ENCODE measurements at places on chromosomes 5 and 9.

DNA sequence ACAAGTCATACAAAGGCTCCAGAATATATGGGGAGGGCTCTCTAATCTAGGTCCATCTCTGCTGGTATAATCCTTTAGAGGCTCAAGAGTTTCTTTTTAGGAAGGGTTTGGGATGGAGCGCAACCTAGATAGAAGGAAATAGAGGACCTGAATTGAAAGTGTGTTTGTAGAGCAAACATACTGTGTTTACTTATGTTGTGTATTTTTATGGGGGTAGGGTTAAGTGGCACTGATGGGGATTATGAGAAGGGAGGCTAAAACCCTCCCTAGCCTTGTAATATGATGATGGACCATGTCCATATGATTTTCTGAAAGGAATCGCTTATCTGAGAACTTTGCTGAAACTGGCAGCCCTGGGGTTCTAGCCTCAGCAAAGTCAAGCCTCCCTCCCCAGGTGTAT, 4.4 kb upstream of the ELL2 start:
- no peak for DNase-seq

DNA sequence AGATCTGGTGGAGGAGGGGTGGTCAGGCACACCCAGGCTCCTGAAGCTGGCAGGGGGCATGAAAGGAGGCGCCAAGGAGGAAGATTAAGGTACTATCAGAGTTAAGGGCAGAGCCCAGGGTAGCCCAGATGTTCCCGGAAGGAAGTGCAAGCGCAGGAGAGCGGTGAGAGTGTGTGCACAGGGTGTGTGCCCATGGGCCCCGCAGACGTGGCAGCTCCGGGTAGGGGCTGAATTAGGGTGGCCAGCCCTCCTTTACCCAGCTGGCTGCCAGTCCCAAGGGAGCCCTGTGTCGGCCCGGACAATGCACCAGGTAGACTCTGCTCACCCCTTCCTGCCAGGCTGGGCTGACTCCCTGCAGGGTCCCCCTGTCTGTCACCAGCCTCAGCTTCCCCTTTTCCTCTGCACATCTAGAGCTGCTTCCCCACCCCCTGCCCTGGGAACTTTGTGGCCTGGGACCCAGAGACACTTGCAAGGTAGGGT, at the start of gene SMIM33:
Gene SMIM33, plus strand, starts transcription at position 184 of the 480 bp plus-strand sequence. Its CDS starts 118 bp downstream, at position 302.
- no peak for DNase-seq

DNA sequence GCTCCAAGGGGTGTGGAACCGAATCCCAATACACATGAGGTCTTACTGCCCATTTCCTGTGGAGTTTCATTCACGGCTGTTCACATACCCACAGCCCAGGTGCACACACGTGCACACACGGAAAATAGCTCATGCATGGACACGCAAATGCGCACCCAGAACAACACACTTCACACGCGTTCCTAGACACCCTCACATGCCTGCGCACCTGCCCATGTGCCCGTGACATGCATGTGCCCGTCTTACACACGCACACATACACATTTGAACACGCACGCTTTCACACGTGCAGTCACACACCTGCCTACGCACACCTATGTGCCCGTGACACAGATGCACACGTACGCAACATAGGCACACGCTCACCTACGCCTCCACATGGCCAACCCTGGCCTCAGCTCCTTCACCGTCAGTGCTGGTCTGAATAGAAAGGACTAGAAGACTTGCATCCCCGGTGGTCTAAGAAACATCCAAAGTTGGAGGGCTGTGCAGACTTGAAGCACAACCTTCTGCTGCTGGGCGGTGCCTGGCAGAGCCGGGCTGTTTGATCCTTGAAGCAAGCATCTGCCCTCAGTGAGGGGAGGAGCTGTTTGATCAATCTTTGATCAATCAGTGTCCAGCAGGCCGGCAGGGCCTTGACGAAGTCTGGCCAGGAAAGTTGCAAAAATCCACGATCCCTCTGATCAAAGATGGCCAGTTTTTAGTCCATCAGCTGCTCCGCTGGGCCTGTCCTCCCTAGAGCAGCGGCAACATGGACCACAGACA, 164.7 kb downstream of the OLFM1 start:
- no peak for DNase-seq

GRCh38 chr9:69584759-69585158, 87.4 kb downstream of the APBA1 start:
- DNase-seq, result no peak

- DNase-seq, result no peak
Measured at GRCh38 chr5:19977099-19977498, 10.9 kb downstream of the CDH18 start.

DNA sequence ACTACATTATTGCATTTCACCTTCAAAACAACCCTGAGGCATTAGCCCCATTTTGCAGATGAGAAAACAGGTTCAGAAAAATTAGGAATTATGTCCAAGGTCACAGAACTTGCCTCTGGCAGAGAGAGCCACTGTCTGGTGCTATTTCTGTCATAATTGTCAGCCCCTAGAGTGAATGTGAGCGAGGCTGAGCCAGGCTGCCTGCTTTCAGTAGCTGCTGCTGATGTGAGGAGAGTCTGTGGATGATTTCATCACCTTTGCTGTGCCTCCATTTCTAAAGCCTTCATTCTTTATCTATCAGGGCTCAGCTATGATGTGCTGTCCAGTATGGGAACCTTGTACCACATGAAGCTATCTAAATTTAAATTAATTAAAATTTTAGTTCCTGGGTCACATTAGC, 71.4 kb downstream of the INSYN2B start:
- no peak for DNase-seq

- DNase-seq, result no peak
Measured at GRCh38 chr5:2131826-2132496, 249.2 kb upstream of the IRX4 start.

- DNase-seq, result no peak
Measured at GRCh38 chr5:63854076-63854475, 108.2 kb downstream of the HTR1A start.

- DNase-seq, result peak; percentile 99
Measured at GRCh38 chr5:154478224-154478565, at the start of gene HAND1. Gene HAND1, minus strand, starts transcription at chr5:154478227. Its CDS starts 219 bp downstream, at chr5:154478008.

DNA sequence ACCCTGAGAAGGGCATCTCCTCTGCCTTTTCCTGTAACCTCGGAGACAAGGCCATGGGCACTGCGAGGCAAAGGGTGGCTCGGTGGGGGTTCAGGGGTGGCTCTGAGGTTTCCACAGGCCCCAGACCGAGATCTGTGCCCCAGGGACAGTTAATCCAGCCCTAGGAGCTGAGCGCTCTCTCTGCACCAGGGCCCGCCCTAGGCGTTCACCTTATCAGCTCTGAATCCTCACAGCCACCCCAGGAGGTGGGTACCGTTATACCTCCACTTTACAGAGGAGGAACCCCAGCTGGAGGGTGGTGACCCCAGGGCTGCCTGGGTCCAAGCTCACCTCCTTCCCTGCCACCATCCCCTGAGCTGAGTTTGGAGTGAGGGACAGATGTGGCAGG, 2.3 kb upstream of the ENG start:
- no peak for DNase-seq

- no peak for DNase-seq
Measured at GRCh38 chr5:42691413-42691937, 65.1 kb upstream of the CCDC152 start.

DNA sequence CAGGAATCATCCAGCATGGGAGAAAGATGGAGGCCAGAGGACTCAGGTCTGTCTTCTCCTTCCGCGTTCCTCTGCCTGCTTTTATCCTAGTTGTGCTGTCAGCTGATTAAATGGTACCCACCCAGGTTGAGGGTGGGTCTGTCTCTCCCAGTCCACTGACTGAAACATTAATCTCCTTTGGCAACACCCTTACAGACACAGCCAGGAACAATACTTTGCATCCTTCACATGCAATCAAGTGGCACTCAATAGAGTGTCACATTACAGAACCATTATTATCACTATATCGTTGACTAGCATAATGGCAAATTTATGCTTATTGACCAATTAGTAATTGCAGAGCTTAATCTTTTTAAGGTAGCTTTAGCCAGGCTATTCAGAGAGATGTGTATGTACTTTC, 64.8 kb downstream of the UNC13B start:
- no peak for DNase-seq

- no peak for DNase-seq
Measured at GRCh38 chr9:136225366-136225747, 20.3 kb downstream of the QSOX2 start.

GRCh38 chr5:150182774-150183173, 7.1 kb upstream of the SLC6A7 start:
- no peak for DNase-seq

- no peak for DNase-seq
Measured at GRCh38 chr5:101338226-101338625, 435.1 kb upstream of the ST8SIA4 start.

DNA sequence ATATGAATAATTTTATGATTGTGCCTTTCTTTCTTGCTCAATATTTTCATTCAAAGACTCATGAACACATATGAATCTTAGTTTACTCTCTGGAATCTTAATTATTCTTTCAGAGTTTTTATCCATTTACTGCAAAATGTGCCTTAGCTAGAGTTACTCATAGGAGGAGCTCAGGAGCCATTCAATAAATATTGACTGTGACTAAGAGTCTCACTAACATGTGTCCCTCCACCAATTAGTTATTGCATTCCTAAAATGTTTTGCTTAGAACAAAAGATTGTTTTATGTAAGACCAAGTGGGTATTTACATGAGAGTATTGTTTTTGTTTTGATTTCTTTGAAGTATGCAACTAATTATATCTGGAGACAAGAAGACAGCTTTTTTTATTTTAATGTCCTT, 218.4 kb upstream of the MAST4 start:
- no peak for DNase-seq

Measured in islet precursor cell (in vitro differentiated cells).